ENCODE measurements at places on chromosomes 2 and 18.

DNA sequence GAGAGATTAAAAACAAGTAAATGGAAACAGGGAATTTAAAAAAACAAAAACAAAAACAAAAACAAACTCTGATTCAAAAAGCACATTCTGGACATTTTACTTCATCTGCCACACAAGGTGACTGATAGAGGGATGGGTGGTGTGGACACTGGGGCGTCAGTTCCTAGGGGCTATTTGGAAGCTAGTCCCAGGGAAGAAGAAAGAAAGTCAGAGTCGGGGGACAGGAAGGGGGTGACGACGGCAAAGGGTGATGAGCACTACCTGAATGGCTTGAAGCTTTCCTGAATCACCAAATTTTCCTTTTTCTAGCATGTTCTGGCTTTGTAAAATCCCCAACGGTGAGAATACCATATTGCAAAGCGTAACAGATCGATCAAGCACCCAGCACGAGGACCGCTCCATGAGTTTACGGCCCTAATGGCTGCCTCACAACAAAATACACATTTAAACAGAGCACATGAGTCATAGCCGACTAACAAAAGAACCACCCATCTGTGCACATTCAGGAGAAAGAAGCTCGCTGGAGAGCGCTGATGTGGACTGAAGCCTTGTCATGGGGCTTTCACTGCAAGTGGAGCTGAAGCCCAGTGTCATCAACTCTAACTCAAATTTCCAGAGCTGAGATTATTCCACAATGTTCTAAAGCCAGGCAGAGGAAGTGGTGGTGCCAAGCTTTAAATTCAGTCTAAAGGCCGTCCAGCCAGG is 178.9 kb downstream of the LNPK start:
- DNase-seq, result no peak

DNA sequence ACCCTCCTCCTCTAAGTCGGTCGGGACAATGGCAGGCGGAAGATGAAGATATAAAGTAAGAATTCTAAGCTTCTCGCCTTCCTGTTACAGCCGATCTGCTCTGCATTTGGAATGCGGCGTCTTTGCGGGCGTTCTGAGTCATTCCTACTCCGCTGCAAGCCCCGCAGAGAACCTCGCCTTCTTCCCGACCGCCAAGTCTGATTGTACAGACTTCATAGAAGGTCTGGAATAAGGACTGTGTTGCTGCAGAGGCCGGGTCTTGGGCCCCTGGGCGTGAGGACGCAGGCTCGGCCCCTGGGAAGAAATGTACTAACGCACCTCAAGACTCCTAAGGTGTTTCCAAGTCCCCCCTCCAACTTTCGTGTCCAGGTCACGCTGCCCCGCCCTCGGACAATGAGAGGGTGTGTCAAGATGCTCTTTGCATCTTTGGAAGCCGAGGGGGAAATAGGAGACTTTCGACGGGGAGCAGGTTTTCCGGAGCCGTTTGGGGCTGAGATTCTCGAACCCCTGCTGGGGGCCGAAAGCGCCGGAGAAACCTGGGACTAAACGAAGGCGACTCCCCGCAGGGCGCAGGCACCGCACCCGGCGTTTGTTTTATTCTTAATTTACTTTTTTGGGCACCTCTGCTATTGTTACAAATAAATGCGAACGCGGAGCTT is 12.7 kb upstream of the PAX3 start:
- DNase-seq, result no peak

- no peak for DNase-seq
Observed at GRCh38 chr18:46196627-46197243, 92.5 kb downstream of the HAUS1 start.

DNA sequence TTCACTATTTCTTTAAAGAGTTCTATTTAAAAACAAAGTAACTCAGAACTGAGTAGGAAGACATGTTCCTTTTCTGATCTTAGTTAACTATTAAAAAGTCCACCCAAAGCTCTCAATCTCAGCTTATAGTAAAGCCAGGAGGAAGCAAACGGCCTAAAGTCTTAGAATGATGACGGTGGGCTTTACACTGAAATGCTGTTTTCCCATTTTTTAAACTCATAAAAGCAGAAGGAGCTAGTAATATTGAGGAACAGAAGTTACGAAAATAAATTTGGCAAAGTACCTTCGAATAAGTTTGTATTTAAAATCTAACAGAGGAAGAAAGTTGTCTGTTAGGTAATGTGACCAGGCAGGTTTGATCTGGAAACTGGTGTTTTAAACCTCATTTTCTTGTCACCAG is 111.1 kb downstream of the ZNF532 start:
- no peak for DNase-seq

GRCh38 chr2:217431577-217432269 is 571.1 kb downstream of the TNS1 start:
- no peak for DNase-seq

DNA sequence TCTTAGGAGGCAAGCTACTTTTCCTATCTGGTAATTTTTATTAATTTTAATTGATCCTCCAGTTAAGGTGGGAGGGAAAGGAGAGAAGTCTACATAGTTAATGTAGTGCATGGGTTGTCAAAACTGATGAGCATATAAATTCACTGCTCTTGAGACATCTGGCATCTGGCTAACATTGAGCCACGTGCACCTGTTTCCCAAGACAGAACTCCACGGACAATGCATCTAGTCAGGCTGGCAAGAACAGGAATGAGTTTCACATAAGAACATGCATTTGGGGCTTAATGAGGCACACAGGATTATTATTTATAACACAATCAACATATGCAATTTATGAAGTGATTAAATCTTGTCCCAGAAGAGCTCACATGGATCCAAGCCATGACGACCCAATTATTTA is 16.2 kb upstream of the RAB1A start:
- DNase-seq, result no peak

All from stimulated activated CD4-positive, alpha-beta T cell treated with anti-CD3 and anti-CD28 coated beads, Interleukin-15, amount 100 ng/mL, for 1 hour (primary cell).